Thyroid gland (tissue), 4 donors: ENCODE measurements at places on chromosomes 6 and 20. TPM values are rescaled to one million over a fixed set of nuclear protein-coding genes. Genes with fewer than 3 reads are reported as not detected.

IL17A gene
- total RNA-seq, result not detected

TPMT gene
- total RNA-seq, result 107 TPM

ANGPT4 gene
- total RNA-seq, result 0.40 TPM

PARD6B gene
- 18.0 TPM for total RNA-seq

SYCP2 gene
- total RNA-seq, result 4.9 TPM

- no peak for DNase-seq
These were observed 30.3 kb downstream of the LRFN2 start for GRCh38 chr6:40556881-40557280.

GRCh38 chr20:33675136-33675959 lies 1.1 kb upstream of the NECAB3 start:
- DNase-seq, result no peak

GRCh38 chr20:39879296-39879695 lies 809.7 kb downstream of the MAFB start:
- no peak for DNase-seq

GRCh38 chr6:7085911-7086310 lies 21.9 kb upstream of the RREB1 start:
- DNase-seq, result peak; percentile 70

DNA sequence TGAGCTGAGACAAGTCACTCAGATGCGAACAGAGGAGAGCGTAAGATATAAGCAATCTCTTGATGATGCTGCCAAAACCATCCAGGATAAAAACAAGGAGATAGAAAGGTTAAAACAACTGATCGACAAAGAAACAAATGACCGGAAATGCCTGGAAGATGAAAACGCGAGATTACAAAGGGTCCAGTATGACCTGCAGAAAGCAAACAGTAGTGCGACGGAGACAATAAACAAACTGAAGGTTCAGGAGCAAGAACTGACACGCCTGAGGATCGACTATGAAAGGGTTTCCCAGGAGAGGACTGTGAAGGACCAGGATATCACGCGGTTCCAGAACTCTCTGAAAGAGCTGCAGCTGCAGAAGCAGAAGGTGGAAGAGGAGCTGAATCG lies 9.5 kb upstream of the SNRNP48 start:
- DNase-seq, result no peak

DNA sequence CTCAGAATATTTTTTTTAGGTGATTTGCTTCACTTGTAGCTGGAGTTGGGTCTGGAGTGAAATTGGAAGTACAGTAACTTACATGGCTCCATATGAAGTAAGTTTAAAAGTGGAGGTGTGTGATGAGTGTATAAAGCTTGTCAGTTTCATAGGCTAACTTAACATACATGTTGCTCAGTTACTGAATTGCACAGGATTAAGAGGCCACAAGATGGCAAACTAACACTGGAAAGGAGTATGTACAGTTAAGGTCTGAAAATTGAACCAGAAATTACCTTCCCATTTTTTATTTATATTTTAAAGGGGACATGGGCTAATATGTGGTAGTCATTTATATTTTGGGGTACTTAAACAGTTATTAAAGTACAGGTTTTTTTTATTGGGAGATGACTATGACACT lies 45.3 kb upstream of the SMIM8 start:
- no peak for DNase-seq

GRCh38 chr6:84758486-84758885 lies 5.9 kb downstream of the TBX18 start:
- DNase-seq, result no peak

GRCh38 chr20:1955217-1955616 lies 38.6 kb downstream of the PDYN start:
- no peak for DNase-seq

GRCh38 chr6:137081997-137082396 lies 37.2 kb upstream of the IL20RA start:
- no peak for DNase-seq
